ENCODE measurements at places on chromosomes 13 and 19. TPM values are rescaled to one million over a fixed set of nuclear protein-coding genes. Genes with fewer than 3 reads are reported as not detected.

IL4I1 gene
- 0.40 TPM for total RNA-seq

CHAMP1 gene
- 39.8 TPM for total RNA-seq

ZNF850 gene
- 16.7 TPM for total RNA-seq

DNA sequence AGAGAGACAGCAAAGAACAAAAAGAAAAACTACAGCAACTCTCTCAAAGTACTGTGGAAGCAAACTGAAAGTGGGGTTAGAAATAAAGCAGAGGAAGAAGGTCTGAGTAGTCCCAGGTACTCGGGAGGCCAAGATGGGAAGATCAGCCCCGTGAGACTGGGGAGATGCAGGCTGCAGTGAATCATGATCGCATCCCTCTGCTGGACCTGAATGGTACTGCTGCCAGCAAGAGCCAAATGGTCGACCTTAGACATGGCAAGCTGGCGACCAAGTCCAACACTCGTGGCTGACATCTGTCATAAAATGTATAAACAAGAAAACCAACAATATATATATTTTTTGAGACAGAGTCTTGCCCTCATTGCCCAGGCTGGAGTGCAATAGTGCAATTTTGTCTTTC, 33.7 kb upstream of the ZNF724 start:
- peak; percentile 19 for DNase-seq
- no peaks in the 10 kb centered on the region for H3K27me3 ChIP-seq
- H3K4me1 ChIP-seq = peaks cover 2% of the 10 kb centered on the region
- H3K4me3 ChIP-seq = no peak overlapping the region

- no peaks in the 10 kb centered on the region for H3K27me3 ChIP-seq
- DNase-seq = no peak
- H3K4me3 ChIP-seq = no peak overlapping the region
- H3K27ac ChIP-seq = peak overlapping the region; percentile 45
- H3K36me3 ChIP-seq = peaks cover 13% of the 10 kb centered on the region
Measured at GRCh38 chr13:50531917-50532899, 311.3 kb downstream of the DLEU7 start.

DNA sequence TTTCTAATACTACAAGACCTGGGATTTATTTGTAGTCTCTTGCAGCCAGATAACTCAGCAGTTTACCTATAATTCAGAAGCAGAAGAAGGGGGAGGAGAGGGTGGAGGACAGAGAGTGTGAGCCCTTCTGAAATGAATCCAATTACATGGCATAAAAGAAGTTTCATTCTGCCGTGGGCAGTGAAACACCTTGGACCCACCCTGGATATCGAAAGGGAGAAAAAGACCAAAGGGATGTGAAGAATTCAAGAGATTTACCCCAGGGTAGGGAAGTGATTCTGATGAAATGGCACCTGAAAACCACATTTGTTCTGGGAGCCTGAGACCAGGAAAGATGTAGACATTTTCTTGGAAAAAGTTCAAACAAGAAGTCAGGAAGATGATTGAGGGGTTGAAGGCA, 140.9 kb downstream of the NDFIP2 start:
- no peak overlapping the region for H3K4me3 ChIP-seq
- DNase-seq = no peak
- H3K27me3 ChIP-seq = no peaks in the 10 kb centered on the region
- peak overlapping the region; percentile 10 for H3K27ac ChIP-seq
- H3K4me1 ChIP-seq = peaks cover 25% of the 10 kb centered on the region
- H3K36me3 ChIP-seq = peaks cover 8% of the 10 kb centered on the region

GRCh38 chr19:1218751-1219567, 13.4 kb downstream of the STK11 start:
- no peaks in the 10 kb centered on the region for H3K27me3 ChIP-seq
- peaks cover 2% of the 10 kb centered on the region for H3K4me1 ChIP-seq
- no peak overlapping the region for H3K27ac ChIP-seq

- no peaks in the 10 kb centered on the region for H3K4me1 ChIP-seq
- no peak for DNase-seq
- H3K4me3 ChIP-seq = no peak overlapping the region
- no peak overlapping the region for H3K27ac ChIP-seq
- H3K36me3 ChIP-seq = no peaks in the 10 kb centered on the region
Measured at GRCh38 chr19:23481043-23481442, 85.8 kb upstream of the ZNF91 start.

DNA sequence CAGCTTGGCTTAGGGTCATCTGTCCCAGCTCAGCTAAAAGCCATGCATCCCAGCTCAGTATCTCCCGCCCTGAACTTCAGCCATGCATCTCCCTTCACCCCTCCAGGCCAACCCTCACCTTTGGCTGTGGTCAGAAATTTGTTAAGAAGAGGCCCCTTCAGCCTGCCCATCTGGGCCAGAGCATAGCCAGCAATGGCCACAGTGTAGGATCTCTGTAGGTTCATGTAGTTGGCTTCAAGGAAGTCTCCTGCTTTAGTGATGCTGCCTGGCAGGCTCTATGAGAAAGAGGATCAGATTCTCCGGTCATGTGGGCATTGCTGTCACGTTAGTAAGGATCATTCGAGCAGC, 16.6 kb upstream of the TNFSF14 start:
- H3K4me1 ChIP-seq = no peaks in the 10 kb centered on the region
- H3K27me3 ChIP-seq = peaks cover 3% of the 10 kb centered on the region
- no peak for DNase-seq
- H3K4me3 ChIP-seq = no peak overlapping the region

DNA sequence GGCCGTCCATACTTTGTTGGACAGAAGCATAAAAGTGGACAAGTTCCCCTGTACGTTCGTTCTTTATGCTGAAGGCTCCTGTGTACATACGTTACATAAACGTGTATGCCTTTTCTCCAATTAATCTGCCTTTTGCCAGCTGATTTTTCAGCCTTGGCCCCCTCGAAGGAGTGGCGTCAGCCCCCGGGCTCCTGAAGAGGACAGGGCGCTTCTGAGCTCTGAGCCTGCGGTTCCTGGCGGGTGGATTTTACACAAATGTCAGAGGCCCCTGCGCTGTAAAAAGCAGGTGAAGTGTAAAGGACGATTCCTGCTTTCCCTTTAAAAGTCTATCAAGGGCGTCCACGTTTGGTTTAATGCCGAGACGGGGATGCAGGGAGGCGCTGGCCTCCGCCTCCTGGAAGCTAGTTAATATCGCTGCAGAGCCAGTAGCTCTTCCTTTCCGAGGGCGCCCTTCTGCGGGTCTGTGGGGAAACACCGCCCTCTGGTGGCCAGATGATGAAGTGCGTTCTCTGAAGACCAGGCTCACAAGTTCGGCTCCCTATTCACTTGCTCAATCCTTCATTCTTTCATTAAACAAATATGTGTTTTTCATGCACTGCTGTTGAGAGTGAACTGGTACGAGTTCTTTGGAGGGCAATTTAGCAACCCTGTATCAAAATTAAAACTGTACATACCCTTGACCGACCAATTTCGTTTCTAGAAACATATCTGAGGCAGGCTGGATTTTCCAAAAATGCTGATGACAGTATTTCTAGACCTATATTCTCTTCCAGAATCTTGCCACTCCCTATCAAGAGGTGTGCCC, 62.0 kb downstream of the GPR12 start:
- peaks cover 34% of the 10 kb centered on the region for H3K4me1 ChIP-seq
- DNase-seq = peak; percentile 79
- H3K36me3 ChIP-seq = peaks cover 13% of the 10 kb centered on the region
- H3K4me3 ChIP-seq = peak overlapping the region; percentile 31
- H3K27ac ChIP-seq = peak overlapping the region; percentile 68
- H3K27me3 ChIP-seq = no peaks in the 10 kb centered on the region

GRCh38 chr13:95470574-95471366, 81.8 kb upstream of the CLDN10 start:
- H3K27me3 ChIP-seq = peaks cover 8% of the 10 kb centered on the region
- H3K27ac ChIP-seq = no peak overlapping the region
- no peak overlapping the region for H3K4me3 ChIP-seq
- H3K36me3 ChIP-seq = no peaks in the 10 kb centered on the region
- H3K4me1 ChIP-seq = no peaks in the 10 kb centered on the region
- no peak for DNase-seq

- H3K4me3 ChIP-seq = no peak overlapping the region
- H3K27me3 ChIP-seq = no peaks in the 10 kb centered on the region
- DNase-seq = no peak
- no peaks in the 10 kb centered on the region for H3K4me1 ChIP-seq
Measured at GRCh38 chr13:25625414-25625813, 253.6 kb downstream of the ATP8A2 start.

DNA sequence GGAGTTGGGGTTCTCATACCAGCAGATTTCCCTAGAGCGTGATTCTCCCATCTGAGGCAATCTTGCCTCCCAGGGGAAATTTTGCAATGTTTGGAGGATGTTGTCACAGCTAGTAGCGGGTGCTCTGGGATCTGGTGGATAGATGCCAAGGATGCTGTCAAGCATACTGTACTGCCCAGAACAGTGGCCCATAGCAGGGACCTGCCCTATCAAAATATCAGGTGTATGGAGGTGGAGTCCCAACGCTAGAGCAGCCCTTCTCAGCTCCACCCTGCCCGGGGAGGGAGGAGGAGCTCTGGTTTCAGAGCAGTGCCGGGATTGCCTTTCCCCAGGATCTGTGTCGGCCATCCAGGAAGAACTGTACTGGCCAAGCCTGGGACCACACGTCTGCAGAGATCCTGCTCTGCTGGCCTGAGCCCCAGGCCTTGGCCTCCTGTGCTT, 10.9 kb upstream of the QTRT1 start:
- H3K4me1 ChIP-seq = peaks cover 5% of the 10 kb centered on the region
